ENCODE measurements at places on chromosomes 5 and 9.

DNA sequence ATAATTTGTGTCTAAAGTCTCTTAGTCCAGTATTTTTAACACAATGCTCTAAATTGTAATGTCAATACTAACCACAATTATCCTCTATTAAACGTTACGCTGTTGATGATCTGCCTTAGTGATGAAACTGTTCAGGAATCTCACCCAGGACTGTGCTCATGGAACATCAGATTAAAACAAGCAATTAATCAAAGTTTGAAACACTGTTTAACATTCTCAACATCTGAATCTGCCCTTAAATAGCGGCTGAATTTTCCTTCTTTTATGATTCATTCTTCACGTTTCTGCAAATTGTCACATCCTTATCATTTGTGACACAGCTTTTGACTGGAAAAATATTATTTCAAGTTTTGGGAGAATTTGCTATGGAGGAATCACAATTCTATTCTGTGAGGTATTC, 113.8 kb downstream of the MARCHF11 start:
- DNase-seq = no peak

DNA sequence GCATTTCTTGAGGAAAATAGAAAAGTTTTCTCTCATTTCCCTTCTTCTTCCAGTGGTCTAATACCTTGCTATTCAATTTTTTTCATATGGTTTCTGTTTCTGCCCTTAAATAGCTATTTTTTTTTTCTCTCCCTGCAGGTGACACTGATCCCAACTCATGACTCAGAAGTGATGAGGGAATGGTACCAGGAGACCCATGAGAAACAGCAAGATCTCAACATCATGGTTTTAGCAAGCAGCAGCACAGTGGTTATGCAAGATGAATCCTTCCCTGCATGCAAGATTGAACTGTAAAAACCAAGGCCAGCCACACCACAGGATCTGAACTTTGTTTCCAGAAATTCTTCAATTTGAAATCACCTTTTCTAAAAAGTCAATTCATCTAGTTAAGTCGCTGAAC, 97.7 kb downstream of the MAP1B start:
- DNase-seq = no peak

- no peak for DNase-seq
Measured at GRCh38 chr9:138016406-138017187, 139.0 kb downstream of the CACNA1B start.

DNA sequence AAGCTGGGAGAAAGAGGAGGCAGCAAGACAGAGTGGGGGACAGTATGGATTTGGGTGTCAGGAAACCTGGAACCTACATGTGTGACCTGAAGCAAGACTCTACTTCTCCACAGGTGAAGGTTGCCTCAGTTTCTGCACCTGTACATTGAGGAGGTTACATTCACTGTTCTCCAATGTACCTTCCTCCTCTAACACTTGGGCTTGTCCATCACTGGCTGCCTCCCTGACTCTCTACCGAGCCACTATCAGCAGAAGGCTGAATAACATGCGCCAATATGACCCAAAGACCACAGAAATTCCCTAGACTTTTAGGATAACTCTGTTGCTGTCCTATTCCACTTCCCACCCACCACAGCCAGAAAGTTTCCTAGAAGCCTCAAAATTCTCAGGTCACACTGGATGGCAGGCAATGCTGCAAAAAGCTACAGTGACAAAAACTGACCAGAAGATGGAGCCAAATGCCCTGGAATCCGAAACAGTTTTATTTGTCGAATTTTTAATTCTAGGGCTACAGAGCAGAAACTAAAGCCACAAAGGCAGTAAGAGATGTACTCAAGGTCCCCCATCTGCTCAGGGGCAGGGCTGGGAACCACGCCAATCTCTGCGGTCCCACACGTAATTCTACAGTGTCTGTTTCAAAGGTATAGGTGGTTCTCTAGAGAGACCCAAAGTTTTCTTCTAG, 64.4 kb downstream of the FAM114A2 start:
- DNase-seq = no peak

All from activated CD8-positive, alpha-beta memory T cell treated with anti-CD3 and anti-CD28 coated beads for 24 hours (primary cell).